Mesothelial cell of epicardium (in vitro differentiated cells): ENCODE measurements at places on chromosomes 3 and 15. TPM values are rescaled to one million over a fixed set of nuclear protein-coding genes. Genes with fewer than 3 reads are reported as not detected.

Gene SKOR1
- total RNA-seq = 0.89 to 1.1 TPM (median 1.1 TPM) in 3 replicates

Gene SOX2
- total RNA-seq = 0.09 TPM in 2 of 3 replicates, not detected in the other

Gene RAB6B
- 10.9 to 12.8 TPM (median 11.0 TPM) in 3 replicates for total RNA-seq

Gene CFAP44
- total RNA-seq = 11.5 to 13.4 TPM (median 11.5 TPM) in 3 replicates

Gene NR1I2
- total RNA-seq = 0.07 to 0.20 TPM (median 0.11 TPM) in 3 replicates

Gene SMARCC1
- total RNA-seq = 215 to 234 TPM (median 222 TPM) in 3 replicates

Gene PCSK6
- total RNA-seq = 3.7 to 4.5 TPM (median 3.7 TPM) in 3 replicates

Gene LSMEM2
- 0.38 to 0.51 TPM (median 0.50 TPM) in 3 replicates for total RNA-seq

Gene PPP1R14D
- 0.63 to 1.7 TPM (median 1.2 TPM) in 3 replicates for total RNA-seq

DNA sequence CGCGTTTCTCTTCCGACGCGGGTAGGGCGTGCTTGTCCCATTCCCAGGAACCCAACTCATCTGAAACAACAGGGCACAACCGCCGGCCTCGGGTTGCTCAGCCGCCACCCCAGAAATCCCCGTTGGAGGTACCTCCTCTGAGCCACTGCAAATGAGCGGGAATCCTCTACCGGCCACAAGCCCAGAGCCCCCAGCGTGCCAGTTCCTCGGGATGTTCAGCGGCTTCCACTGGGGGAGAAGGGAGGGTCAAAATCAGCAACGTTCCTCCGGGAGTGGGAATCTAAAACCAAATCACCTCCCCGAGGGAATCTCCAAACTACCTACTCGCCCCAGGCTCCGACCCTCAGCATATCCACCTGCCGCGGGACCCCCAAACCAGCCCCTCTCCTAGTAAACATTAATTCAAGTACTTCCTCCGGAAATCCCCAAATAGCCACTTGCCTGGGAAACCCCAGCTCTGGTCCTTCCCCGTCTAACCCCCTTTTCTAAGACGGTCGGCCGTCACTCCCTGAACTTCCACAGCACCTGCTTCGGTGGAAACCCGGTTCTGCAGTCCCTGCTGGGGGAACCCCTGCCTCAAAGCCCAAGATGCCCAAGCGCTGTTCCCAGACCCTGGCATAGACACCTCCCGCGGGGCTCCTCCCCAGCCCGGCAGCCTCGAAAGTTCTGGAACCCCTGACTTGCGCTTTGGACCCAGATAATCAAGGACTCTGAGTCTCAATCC, 887 bp downstream of the OXTR start:
- H3K27ac ChIP-seq = no peak overlapping the region
- peak overlapping the region; percentile 73 for H3K4me3 ChIP-seq
- peaks cover 36% of the 10 kb centered on the region for H3K27me3 ChIP-seq
- peaks cover 15% of the 10 kb centered on the region for H3K4me1 ChIP-seq
- no peak for DNase-seq

DNA sequence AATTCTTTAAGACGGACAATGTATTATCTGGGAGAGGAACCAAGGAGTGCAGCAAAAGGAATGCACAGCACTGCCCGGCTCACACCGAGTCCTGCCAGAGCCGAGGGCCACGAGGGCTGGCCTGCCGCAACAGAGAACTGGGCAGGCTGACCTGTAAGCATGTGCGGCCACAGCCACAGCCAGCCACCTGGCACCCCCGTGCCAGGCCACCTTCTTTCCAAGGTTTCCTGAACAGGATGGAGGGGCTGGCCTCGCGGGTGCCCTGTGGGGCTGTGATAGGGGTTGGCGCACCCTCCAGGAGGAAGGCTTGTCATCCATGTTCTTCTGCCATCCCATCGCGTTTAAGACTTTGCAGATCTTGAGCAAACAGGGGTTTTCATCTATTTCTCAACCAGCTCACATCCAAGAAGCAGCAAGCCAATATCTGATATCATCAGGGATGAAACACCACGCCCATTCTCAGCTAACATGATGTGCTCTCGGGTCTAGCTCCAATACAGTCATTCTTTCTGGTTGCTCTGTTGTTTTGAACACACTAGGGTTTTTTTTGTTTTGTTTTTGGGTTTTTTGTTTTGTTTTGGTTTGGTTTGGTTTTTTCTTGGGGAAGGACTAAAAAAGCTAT, 10.2 kb downstream of the CA12 start:
- H3K4me3 ChIP-seq = no peak overlapping the region
- no peaks in the 10 kb centered on the region for H3K27me3 ChIP-seq
- DNase-seq = no peak

DNA sequence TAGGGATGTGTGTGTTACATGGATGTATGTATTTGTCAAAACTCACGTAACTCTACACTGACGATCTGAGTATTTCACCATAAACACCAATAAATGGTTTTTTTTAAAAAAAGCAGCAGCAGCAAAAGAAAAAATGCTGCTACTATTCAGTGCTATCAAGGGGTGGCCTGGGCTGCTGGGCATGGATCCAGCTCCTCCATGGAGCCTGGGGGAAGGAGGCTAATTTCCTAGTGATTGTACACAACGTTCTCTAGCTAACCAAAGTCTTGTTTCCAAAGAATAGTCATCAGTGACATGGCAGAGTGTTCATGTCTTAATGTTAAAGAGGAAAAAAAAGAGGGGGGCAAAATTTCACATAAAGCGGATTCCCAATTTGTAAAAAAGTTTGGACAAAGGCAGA, 29.0 kb downstream of the POMGNT2 start:
- H3K27me3 ChIP-seq = peaks cover 18% of the 10 kb centered on the region
- H3K4me1 ChIP-seq = peaks cover 2% of the 10 kb centered on the region
- no peak overlapping the region for H3K27ac ChIP-seq
- H3K4me3 ChIP-seq = no peak overlapping the region
- H3K36me3 ChIP-seq = peaks cover 24% of the 10 kb centered on the region
- DNase-seq = no peak

GRCh38 chr15:33551860-33552259, 241.1 kb downstream of the RYR3 start:
- H3K27ac ChIP-seq = no peak overlapping the region
- no peak overlapping the region for H3K4me3 ChIP-seq
- DNase-seq = no peak
- H3K4me1 ChIP-seq = no peaks in the 10 kb centered on the region
- no peaks in the 10 kb centered on the region for H3K36me3 ChIP-seq

GRCh38 chr3:122936986-122937385, 90.6 kb downstream of the SEMA5B start:
- DNase-seq = no peak
- no peaks in the 10 kb centered on the region for H3K36me3 ChIP-seq
- peaks cover 6% of the 10 kb centered on the region for H3K4me1 ChIP-seq
- H3K27me3 ChIP-seq = peaks cover 10% of the 10 kb centered on the region
- no peak overlapping the region for H3K4me3 ChIP-seq

GRCh38 chr3:13494463-13495350, 14.6 kb downstream of the HDAC11 start:
- no peaks in the 10 kb centered on the region for H3K27me3 ChIP-seq
- H3K27ac ChIP-seq = no peak overlapping the region
- peaks cover 11% of the 10 kb centered on the region for H3K36me3 ChIP-seq
- no peak for DNase-seq

- no peak for DNase-seq
- peaks cover 26% of the 10 kb centered on the region for H3K4me1 ChIP-seq
- peaks cover 8% of the 10 kb centered on the region for H3K36me3 ChIP-seq
- no peak overlapping the region for H3K27ac ChIP-seq
These were observed 32.4 kb downstream of the CMTM7 start for GRCh38 chr3:32423956-32424557.

DNA sequence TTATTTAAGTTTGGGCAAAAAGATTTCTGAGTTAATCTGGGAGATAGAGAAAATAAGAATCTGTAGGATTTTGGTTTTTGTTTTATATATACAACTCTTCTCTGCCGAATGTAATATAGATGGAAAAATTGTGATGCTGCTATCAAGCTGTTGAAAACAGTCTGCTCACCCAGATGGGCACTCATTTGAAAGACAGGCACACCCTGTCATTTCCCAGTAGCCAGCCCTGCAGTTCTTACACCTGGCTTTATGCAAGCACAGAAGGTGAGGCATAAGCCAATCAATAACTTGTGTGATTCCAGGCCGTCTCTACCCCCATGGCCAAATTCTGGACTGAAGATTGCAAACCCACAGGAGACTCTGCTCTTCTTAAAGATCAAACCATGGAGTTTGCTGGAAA, 27.1 kb upstream of the PTX3 start:
- H3K27me3 ChIP-seq = peaks cover 1% of the 10 kb centered on the region
- H3K27ac ChIP-seq = no peak overlapping the region

DNA sequence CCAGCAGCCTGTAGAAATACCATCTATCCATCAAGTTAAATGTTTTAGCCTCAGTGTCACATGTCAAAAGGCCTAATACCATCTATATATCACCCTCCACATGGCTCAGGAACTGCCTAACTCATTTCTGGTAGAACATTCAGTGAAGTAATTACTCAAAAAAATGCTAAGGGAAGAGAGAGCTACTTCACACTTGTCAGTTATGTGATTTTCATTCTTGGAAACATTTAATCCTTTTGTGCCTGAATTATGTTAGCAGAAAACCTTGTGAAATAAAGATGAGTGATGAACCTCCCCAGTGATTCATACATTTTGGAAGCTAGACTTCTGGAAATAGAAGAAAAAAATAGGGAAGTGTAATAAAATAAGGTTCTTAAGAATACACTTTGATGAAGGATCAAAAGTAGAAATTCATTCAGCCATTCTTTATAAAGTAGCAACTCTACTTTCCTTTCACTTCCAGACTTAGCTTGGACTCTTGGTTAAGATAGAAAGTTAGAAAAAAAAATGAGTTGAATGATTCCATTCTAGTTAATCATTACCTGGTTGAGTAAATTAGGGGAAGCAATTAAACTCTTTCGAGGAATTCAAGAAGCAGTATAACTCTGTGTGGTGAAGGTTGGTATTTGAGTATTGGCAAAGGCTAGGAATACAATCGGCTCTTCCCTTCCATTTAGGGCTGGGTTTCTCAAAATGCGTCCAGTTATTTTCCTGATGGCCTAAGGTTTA, 3.6 kb downstream of the OTOL1 start:
- H3K4me1 ChIP-seq = peaks cover 9% of the 10 kb centered on the region
- H3K27me3 ChIP-seq = no peaks in the 10 kb centered on the region
- peaks cover 2% of the 10 kb centered on the region for H3K36me3 ChIP-seq
- no peak overlapping the region for H3K27ac ChIP-seq
- DNase-seq = no peak

DNA sequence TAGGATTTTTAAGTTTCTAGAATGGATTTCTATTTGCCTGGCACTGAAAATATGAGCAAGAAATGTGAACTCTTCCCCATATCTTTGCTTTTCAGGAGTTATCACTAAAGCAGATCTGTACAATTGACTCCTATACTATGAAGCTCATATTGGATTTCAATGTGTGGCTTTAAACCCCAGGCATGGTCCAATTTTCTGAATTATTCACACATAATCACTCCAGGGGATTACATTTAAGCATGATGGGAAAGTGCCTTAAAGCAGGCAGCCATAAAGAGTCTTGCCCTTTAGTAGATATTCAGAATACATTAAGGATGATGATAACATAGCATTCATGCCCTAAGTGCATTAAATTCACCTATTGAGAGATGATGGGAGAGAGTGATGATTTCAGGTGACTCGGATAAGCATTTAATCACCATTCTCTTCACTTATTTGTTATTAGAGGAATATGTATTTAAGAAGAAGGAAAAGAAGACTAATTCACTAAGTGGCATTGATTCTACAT, 331.8 kb upstream of the ROBO1 start:
- no peak for DNase-seq
- no peaks in the 10 kb centered on the region for H3K27me3 ChIP-seq
- no peak overlapping the region for H3K27ac ChIP-seq
- H3K4me1 ChIP-seq = no peaks in the 10 kb centered on the region
- no peak overlapping the region for H3K4me3 ChIP-seq

DNA sequence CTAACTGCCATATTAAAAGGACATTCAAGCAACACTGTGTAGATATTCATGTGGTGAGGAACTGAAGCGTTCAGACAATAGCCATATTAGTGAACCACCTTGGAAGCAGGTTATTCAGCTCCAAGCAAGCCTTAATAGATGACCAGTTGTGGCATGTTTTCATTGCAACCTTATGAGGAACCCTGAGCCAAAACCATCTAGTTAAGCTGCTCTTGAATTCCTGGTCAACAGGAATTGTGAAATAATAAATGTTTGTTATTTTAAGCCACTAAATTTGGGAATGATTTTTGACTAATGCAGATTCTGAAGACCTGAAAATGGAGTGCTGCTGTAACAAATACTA, 73.0 kb downstream of the SPRED1 start:
- H3K4me1 ChIP-seq = no peaks in the 10 kb centered on the region
- H3K36me3 ChIP-seq = peaks cover 36% of the 10 kb centered on the region
- no peak overlapping the region for H3K4me3 ChIP-seq
- no peak overlapping the region for H3K27ac ChIP-seq
- H3K27me3 ChIP-seq = no peaks in the 10 kb centered on the region
- no peak for DNase-seq
